ENCODE measurements at places on chromosomes 13 and 19.

GRCh38 chr13:27663947-27664346 lies 42.3 kb downstream of the POLR1D start:
- no peak for DNase-seq

DNA sequence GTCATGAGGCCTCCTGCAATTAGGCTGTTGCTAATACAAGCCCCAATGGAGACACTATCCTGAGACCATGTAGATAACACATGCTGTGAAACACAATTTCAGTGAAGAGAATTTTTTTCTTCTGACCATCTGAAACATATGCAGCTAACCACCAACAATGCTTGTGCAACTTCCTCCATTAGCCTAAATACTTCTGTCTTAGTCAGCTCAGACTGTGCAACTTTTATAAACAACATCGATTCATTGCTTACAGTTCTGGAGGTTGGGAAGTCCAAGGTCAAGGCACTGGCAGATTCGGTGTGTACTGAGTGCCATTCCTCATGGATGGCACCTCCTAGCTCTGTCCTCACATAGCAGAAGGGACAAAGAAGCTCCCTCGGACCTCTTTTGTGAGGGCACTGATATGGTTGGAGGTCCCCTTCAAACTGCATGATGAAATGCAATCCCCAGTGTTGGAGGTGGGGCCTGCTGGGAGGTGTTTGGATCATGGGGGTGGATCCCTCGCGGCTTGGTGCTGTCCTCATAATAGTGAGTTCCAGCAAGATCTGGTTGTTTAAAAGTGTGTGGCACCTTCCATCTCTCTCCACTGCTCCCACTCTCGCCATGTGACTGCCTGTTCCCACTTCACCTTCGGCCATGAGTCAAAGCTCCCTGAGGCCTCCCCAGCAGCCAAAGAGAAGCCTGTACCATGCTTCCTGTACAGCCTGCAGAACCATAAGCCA lies 27.7 kb downstream of the STK24 start:
- DNase-seq = no peak

GRCh38 chr13:40508127-40508526 lies 158.3 kb downstream of the FOXO1 start:
- no peak for DNase-seq

- DNase-seq = no peak
Observed at GRCh38 chr19:3310711-3311110, 55.7 kb upstream of the NFIC start.

DNA sequence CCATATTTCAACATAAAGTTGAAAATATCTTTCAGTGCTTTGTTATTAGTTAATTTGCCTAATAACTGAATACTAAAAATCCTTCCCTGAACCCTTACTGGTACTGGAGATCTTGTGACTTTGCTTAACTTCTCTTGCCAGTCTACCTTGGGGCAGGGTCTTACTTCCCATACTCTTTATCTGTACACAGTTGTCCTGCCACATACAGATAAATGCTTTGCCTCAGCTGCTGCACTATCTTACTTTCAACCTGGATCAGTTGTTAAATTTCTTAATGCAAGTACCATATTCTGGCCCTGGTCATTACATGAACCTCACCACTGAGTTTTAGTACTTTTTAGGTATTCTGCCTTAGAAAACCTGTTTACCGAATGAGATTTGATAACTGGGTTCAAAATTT lies 107.6 kb downstream of the PIBF1 start:
- DNase-seq = no peak
